ENCODE measurements at places on chromosomes 3 and 15.
A peak's percentile ranks its signal among the peaks of the same experiment; 100 is the strongest.

GRCh38 chr3:74403307-74403706 lies 211.2 kb downstream of the CNTN3 start:
- DNase-seq, result no peak

GRCh38 chr3:127732303-127732702 lies 59.6 kb downstream of the ABTB1 start:
- no peak for DNase-seq

DNA sequence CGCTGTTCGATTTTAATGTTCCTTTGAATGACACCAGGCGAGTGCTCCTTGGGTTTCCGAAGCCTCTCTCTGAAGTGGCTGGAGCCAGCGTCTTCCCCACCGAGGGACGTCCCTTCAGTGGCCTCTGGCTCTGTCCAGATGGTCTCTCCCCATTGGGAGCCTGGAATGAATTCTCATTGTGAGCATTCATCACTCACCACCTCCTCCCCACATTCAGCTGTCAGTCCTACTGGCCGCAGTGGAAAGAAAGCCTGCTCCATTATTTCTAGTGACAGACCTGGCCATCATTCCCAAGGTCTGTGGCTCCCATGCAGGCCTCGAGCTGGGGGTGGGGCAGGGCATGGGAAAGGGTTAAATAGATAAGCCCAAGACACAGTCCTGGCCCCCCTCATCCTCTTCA lies 35.2 kb downstream of the ZNF710 start:
- DNase-seq, result peak; percentile 16

GRCh38 chr3:39141171-39141995 lies 12.0 kb downstream of the CSRNP1 start:
- DNase-seq, result no peak

DNA sequence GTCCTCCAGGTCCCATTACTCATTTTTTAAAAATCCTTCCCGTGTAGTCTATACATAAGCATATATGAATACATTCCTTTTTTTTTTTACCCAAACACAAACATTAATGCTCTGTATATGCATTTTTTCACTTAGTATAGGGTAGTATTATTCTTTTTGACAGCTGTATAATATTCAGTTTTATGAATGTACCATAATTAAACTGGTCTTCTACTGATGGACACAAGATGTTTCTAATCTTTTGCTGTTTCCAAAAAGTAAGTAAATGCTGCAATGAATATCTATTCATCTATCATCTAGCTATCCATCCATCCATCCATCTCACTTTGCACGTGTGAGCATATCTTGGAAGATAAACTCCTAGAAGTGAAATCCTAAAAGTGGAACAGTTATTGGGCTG lies 110.8 kb downstream of the IGF2BP2 start:
- no peak for DNase-seq

DNA sequence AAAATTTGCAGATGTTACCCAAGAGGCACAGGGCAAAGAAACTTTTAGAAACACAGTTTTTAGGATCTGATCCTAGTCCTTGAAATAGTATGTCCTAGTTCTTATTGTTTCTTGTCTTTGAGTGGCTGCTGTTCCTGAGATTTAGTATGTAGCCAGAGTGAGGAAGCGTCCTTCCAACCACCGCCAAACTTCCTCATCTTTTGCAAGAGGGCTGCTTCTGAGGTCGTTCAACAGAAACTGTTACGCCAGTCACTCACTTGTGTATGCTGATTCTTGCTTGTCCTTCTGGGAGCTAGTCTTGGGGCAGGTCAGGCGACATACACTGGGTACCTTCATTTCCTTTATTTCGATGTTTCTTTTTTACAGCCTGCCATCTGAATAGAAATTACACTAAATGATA lies 577.3 kb upstream of the ZNF717 start:
- no peak for DNase-seq

DNA sequence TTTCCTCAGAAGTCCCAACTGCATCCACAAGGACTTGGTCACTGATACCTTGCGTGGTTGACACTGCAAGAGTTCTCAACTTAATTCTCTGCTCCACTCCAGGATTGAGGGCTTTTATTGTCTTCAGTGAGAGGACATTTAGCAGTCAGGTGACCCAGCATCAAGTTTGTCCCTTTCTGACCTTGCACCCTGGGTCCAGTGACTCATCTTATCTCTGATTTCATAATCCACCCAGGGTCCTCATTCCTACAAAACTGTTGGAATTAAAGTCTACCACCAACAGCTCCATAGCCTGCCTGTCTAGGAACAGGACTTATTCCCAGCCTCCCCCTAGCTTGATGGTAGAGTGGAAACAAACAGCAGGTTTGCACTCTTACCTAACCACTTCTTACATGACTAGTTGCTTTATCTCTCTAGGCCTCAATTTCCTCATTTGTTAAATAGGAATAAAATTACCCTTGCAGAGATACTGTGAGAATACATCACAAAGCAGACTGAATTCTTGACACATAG lies 151.3 kb upstream of the LPP start:
- DNase-seq, result no peak

DNA sequence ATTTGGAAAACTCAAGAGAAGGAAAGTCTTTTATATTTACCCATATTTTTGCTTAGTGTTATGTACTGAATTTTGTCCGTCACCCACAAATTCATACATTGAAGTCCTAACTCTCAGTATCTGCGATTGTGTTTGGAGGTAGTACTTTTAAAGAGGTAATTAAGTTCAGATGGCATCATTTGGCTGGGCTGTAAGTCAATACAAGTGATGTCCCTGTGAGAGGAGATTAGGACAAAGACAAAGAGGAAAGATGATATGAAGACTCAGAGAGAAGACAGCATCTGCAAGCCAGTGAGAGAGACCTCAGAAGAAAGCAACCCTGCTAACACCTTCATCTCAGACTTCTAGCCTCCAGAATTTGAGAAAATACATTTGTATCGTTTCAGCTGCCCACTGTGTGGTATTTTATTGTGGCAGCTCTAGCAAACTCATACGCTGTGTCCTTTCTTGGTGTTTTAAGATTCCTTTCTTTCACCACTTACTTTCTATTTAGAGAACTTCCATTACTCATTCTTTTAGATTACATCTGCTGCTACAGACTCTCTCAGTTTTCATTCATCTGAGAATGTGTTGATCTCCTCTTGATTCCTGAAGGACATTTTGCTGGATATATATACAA lies 17.0 kb downstream of the LRCH3 start:
- no peak for DNase-seq

DNA sequence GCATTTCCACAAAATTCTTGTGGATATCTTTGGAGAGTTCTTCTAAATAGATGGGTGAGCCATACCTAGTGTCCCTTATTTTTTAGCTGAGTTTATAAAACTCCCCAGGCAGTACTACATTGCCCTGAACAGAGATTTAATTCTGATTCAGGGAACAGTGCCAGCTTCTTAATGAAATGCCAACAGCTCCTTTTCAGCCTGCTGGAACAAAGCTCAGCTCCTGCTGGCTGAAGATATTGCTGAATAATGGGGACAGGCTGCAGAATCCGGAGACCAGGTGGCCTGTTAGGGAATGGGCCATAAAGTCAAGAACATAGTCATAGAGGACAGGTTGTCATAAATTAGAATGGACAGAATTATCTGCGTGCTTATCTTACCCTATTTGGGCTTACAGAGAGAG lies 8.9 kb downstream of the HGD start:
- DNase-seq, result no peak
